ENCODE measurements at places on chromosomes 7 and 10.
A peak's percentile ranks its signal among the peaks of the same experiment; 100 is the strongest.

DNA sequence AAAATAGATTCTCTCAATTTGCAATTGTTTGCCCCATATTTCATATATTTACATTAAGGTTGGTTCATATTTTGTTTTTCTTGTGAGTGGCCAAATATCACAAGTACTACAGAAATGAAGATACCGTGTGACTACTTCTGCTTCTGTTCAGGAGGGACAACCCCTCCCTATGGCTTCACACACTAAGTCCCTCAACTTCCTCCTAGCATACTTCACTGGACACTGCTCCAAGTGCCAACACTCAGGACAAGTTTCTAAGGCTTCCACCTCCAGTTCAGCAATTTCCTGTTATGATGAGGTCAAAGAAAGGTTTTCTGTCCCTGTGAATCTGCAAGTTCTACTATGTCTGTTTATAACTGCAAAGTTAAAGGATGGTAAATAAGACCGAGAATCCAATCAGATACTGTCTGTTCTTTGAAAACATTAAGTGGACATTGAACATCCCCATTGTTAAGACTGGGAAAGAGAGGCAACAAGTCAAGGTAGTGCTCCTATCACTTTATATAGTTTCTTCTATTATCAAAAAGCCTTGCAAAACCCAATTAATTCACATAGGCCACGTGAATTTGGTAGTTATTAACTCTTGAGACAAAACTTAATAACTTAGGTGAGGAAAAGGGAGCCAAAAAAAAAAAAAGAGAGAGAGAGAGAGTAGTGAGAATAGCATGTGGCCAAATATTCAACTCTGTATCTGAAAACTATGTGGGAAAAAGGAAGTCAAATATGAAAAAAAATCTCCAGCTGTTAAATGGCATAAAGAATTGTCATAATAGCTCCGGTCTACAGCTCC, 81.3 kb upstream of the DKK1 start:
- no peaks in the 10 kb centered on the region for H3K27me3 ChIP-seq
- no peaks in the 10 kb centered on the region for H3K36me3 ChIP-seq
- peak; percentile 10 for DNase-seq

DNA sequence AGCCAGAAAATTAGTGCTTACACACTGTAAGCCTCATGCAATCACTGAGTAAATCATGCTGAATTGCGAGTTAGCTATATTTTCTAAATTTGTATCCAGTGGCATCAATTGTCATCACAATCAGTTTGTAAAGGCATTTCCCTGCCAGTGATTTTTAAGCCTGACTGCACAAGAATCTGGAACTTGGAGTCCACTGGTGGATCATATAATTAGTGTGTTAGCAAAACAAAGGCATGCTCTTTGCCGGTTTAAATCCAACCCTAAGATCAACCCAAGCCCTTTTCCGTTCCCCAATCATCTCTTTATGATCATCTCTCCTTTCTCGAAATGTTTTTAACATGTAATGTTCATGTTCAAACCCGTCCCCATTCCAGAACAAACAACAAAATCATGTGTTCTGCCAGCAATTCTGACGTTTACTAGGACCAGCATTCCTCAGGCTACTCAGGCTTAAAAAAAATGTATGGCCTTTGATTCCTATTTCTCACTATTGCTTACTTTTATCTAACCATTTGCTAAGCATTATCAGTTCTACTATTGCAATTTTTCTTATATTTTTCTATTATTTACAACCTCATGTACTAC, 649.2 kb downstream of the SORCS1 start:
- no peak for DNase-seq
- H3K4me3 ChIP-seq = no peak overlapping the region

GRCh38 chr7:27094304-27095049, 1.3 kb downstream of the HOXA1 start:
- H3K27me3 ChIP-seq = peaks cover 100% of the 10 kb centered on the region
- no peak overlapping the region for H3K27ac ChIP-seq
- peak overlapping the region; percentile 52 for H3K4me3 ChIP-seq
- no peaks in the 10 kb centered on the region for H3K36me3 ChIP-seq
- H3K4me1 ChIP-seq = no peaks in the 10 kb centered on the region

- H3K36me3 ChIP-seq = no peaks in the 10 kb centered on the region
- no peaks in the 10 kb centered on the region for H3K27me3 ChIP-seq
- no peak overlapping the region for H3K27ac ChIP-seq
- peaks cover 5% of the 10 kb centered on the region for H3K4me1 ChIP-seq
- no peak overlapping the region for H3K4me3 ChIP-seq
- no peak for DNase-seq
Measured at GRCh38 chr10:78761311-78761781, 307.4 kb upstream of the ZMIZ1 start.

GRCh38 chr7:755413-755805, 28.3 kb upstream of the PRKAR1B start:
- no peaks in the 10 kb centered on the region for H3K4me1 ChIP-seq
- peaks cover 30% of the 10 kb centered on the region for H3K36me3 ChIP-seq
- H3K27me3 ChIP-seq = no peaks in the 10 kb centered on the region
- H3K27ac ChIP-seq = no peak overlapping the region
- H3K4me3 ChIP-seq = no peak overlapping the region

DNA sequence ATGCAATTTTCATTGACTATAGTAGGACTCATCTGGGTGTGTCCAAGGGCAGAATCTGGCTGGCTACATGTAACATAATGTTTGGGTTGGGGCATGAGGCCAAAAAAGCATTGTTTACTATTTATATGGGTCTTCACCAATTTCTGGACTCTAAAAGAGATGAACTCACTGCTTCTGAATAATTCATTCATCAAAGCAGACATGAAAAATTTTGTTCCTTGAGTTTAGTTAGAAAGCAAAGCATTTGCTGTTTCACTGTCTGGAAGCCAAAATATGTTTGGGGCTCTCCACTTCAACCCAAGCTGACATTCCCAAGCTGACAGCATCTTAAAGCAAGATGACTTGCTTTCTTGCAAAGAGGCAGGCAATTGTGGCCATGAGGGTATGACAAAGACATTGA, 670.6 kb downstream of the SUGCT start:
- H3K4me1 ChIP-seq = peaks cover 8% of the 10 kb centered on the region
- no peak overlapping the region for H3K4me3 ChIP-seq
- no peak overlapping the region for H3K27ac ChIP-seq
- H3K27me3 ChIP-seq = no peaks in the 10 kb centered on the region
- no peak for DNase-seq

DNA sequence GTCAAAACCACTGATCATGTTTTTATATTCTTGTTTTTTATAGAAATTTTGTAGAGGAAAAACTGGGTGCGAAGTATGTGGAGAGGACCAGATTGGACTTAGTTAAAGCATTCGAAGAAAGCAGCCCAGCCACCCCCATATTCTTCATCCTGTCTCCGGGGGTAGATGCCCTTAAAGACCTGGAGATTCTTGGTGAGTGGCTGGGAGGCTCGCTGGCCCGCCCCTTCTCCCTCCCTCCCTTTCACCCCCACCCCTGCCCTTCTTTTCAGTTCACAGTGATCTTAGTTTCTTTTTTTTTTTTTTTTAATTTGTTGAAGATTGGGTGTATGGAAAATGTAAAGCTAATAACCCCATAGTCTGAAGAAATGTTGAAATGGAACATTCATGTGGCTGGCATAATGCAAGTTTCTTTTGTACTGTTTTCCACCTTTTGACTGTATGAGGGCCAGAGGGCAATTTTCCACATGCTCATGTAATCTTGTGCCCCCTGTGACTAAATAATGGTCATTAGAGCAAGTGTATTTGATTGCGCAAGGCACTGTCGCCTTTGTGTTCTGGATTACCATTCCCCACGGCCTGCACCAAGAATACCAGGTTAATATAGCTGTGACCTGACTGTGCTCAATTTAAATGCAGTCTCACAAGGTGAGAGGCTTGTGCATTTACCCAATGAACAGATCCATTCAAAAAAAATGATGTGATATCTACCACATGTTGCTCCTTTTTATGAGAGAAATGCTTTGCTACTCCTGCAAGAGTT, 77.7 kb downstream of the CDCA7L start:
- H3K27me3 ChIP-seq = no peaks in the 10 kb centered on the region
- peaks cover 7% of the 10 kb centered on the region for H3K4me1 ChIP-seq
- H3K4me3 ChIP-seq = no peak overlapping the region
- DNase-seq = no peak
- H3K36me3 ChIP-seq = no peaks in the 10 kb centered on the region

DNA sequence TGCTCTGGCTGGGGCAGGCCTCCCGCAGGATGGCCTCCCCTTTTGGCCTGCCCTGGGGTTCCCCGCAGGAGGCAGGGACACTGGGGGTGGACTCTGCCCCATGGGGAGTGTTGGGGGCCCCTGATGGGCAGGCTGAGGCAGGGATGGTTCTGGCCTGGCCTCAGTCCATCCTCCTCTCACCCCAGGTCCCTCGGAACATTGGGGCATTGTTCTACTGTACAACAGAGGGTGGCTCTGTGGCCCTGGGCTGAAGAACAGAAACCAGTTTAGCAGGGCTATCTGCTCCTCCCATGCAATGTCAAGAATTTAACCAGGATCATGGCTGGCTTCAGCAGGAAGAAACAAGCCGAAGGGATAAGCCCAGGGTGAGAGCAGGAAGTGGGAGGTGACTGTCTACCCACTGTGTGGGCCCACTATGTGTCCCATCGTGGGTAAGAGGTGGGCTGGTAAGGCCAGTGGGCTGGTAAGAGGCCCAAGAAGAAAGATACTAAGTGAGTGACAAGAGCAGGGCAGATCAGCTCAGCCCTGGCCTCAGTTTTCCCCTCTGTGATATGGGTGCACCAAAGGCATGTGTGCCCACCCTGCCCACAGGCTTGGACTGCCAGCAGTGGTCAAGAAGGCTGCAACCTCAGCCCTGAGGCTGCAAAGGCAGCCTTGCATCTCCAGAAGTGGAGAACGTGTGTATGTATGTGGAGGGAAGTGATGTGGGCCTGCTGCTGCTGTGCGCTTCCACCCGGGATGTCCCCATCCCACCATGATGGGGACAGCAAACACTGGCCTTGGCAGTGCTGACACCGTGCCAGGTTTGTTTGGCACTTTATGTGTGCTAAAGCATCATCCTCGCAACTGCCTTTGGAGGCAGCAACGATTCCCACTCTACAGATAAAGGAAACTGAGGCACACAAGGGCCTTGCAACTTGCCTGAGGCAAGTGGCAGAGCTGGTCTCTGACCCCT, 138.9 kb downstream of the SH3PXD2A start:
- peaks cover 5% of the 10 kb centered on the region for H3K36me3 ChIP-seq
- peak overlapping the region; percentile 16 for H3K27ac ChIP-seq
- H3K27me3 ChIP-seq = no peaks in the 10 kb centered on the region
- DNase-seq = peak; percentile 29
- H3K4me1 ChIP-seq = peaks cover 8% of the 10 kb centered on the region
- H3K4me3 ChIP-seq = no peak overlapping the region

- peaks cover 56% of the 10 kb centered on the region for H3K4me1 ChIP-seq
- H3K27me3 ChIP-seq = no peaks in the 10 kb centered on the region
- no peaks in the 10 kb centered on the region for H3K36me3 ChIP-seq
- peak overlapping the region; percentile 72 for H3K4me3 ChIP-seq
- DNase-seq = peak; percentile 46
- peak overlapping the region; percentile 99 for H3K27ac ChIP-seq
Measured at GRCh38 chr7:128829391-128830166, 627 bp upstream of the FLNC start.

DNA sequence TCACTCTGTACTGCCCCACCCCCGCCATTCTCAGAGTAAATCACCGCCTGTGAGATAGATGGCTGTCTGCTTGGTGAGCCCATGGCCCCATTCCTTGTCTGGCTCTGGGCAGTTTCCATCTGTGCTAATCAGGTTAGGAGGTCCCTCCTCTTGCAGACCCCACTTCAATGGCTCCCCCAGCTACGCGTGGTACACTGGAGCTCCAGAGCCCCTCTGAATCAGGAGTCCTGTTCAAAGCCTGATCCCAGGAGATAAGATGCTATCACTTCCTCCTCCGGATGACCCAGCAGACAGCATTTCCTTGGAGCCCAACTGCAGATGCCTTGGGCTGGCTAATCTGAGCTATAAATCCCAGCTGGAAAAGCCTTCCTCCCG, 122.3 kb downstream of the SH3PXD2A start:
- peaks cover 4% of the 10 kb centered on the region for H3K36me3 ChIP-seq
- H3K27me3 ChIP-seq = no peaks in the 10 kb centered on the region
- H3K4me3 ChIP-seq = no peak overlapping the region
- peaks cover 15% of the 10 kb centered on the region for H3K4me1 ChIP-seq

GRCh38 chr7:28672397-28672797, 260.1 kb downstream of the CREB5 start:
- H3K27ac ChIP-seq = no peak overlapping the region
- H3K4me3 ChIP-seq = no peak overlapping the region
- peaks cover 7% of the 10 kb centered on the region for H3K4me1 ChIP-seq
- no peaks in the 10 kb centered on the region for H3K36me3 ChIP-seq

All from cardiac muscle cell (in vitro differentiated cells and primary cell).